ENCODE measurements at places on chromosomes 3 and 15.

DNA sequence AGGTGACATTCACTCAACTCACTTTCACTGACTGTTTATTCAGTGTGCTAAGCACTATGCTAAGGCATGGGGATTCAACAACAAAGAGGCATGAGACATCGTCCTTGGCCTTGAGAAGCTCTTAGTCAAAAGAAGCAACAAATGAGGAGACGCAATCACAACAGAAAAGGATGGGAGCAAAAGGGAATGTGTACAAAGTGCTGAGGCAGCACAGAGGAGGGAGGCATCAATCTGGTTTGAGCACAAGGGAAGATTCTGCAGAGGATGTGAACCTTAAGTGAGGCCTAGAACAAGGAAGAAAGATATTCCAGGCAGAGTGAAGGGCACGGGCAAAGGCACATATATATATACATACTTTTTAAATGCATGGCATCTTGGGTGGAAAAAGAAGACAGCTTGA lies 151.3 kb downstream of the ERC2 start:
- no peak for DNase-seq

GRCh38 chr3:110932567-110932966 lies 139.0 kb upstream of the NECTIN3 start:
- DNase-seq = no peak

GRCh38 chr3:15520185-15520584 lies 1.3 kb downstream of the COLQ start:
- DNase-seq = no peak

DNA sequence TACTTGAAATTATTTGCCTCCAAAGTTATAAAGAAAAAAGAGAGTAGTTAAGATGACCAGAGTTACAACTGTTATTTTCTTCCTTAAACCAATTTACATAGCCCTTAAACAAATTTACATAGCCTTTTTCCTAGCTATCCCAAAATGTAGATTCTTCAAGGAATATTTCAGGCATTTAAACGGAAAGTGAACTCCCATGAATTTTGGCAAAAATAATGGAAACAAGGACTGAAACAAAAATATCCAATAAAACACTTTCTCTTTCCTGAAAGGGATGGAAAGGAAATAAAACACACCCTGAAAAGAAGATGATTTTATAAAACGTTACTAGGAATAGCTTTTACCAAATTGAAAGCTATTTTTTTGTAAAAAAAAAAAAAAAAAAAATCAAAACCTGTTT lies 418.6 kb downstream of the FOXP1 start:
- DNase-seq = no peak

- no peak for DNase-seq
These were observed 32.1 kb downstream of the MORF4L1 start for GRCh38 chr15:78904599-78905358.

DNA sequence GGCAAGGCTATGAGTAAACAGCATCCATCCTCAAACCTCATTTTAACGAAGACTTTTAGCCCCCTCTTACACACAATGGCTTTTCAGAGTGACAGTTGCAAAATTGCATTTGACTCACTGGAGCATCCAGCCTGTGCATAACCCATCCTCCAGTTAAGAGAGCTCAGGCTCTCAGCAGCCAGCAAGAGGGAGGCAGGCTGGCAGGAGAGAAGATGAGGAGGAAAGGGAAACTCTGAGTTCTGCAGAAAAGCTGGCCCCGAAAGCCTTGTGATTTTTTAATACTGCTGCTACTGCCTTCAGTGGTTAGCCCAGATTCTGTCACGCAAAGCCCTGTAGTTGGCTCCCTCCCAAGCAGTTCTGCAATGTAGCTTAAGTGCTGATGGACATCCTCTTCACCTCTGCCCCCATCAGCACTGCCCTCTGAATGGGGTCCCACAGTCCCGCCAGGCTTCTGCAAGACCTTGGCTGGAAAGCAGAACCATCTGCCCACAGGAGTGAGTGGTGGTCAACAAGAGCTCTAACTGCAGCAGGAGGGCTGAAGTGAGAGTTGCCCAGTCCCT lies 371.3 kb downstream of the EPHB1 start:
- DNase-seq = no peak

- no peak for DNase-seq
These were observed 53.6 kb upstream of the AP4E1 start for GRCh38 chr15:50854601-50855490.

- DNase-seq = no peak
These were observed 404.3 kb downstream of the AGBL1 start for GRCh38 chr15:86483936-86484335.

GRCh38 chr15:55322467-55322866 lies 3.4 kb downstream of the PIGB start:
- no peak for DNase-seq

GRCh38 chr3:120022729-120023128 lies 71.5 kb downstream of the GSK3B start:
- DNase-seq = no peak

DNA sequence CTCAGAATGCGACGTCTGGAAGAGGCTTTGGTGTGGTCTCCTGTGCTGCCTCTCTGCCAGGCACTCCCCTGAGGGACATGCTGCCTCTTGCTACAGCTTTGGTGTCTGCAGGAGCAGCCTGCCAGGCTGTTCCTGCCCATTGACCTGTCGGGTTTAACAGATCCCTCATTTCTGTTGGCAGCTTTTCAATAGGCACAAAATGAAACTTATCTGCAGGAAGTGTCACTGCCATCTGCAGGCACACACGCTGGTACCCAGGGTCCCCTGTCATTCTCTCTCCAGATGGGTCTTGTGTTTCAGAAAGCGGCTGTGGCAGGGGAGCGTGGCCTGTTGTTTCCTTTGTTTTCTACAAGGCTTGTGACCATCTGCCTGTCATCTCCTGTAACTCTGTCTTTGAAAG lies 328.3 kb upstream of the CHRM5 start:
- no peak for DNase-seq

DNA sequence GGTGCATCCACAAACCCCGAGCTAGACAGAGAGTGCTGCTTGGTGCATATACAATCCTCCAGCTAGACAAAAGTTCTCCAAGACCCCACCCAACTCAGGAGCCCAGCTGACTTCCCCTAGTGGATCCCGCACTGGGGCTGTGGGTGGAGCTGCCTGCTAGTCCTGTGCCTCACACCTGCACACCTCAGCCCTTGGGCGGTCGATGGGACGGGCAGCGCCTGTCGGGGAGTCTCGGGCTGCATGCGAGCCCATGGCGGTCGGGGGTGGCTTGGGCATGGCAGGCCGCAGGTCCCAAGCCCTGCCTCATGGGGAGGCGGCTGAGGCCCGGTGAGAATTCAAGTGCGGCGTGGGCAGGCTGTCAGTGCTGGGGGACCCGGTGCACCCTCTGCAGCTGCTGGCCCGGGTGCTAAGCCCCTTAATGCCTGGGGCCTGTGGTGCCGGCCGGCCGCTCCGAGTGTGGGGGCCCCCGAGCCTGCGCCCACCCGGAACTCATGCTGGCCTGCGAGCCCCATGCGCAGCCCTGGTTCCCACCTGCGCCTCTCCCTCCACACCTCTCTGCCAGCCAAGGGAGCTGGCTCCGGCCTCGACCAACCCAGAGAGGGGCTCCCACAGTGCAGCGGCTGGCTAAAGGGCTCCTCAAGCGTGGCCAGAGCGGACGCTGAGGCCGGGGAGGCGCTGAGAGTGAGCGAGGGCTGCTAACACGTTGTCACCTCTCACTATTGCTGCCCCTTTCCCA lies 31.0 kb downstream of the ZNF589 start:
- DNase-seq = no peak

GRCh38 chr3:4432259-4432658 lies 34.8 kb downstream of the SUMF1 start:
- no peak for DNase-seq

DNA sequence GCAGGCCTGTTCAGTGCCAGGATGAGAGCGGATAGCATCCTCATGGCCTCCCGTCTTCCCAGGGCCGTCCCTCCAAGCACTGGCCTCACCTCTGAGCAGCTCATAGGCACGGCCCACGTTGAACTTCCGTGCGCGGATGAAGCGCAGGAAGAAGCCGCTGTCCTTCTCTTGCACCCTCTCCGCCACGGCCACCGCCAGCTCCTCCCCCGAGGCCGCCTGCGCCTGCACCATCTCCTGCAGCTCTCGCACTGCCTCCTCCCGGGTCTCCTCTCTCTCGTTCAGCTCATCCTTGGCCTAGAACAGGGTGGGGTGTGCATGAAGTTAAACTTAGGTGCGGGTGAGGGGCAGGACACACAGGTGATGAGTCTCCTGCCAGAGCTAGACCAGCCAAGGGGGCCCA lies 4.3 kb downstream of the RLBP1 start:
- DNase-seq = no peak

GRCh38 chr3:40911928-40912327 lies 287.4 kb upstream of the CTNNB1 start:
- no peak for DNase-seq

- DNase-seq = no peak
These were observed 181.1 kb downstream of the LRTM1 start for GRCh38 chr3:54746722-54747121.

DNA sequence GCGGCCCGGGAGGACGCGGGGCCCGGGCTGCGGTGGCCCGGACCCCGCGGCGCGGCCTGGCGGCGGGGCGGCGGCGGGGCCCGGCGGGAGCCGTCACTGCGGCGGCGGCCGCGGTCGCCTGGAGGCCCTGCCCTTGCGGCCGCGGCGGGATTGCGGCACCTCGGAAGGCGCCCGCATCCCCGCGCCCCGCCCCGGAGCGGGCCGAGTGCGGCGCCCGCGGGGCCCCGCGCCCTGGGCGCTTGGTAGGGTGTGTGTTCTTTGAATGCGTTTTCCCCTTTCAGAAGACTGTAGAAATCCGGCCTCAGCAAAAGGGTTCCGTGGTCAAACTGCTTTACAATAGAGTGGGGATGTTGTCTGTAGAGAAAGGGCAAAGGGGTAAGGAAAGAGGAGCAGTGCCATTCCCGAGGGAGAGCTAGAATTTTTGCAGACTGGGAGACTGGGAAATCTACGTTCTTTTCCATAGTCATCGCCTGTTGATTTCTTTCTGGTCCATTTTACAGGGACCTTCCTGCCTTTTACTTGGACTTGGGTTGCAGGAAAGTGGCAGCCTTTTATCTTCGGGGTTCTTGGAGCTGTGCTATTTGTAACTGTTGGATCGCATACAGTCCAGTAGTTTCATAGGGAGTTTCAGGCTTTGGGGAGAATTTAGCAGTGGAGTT lies 630 bp downstream of the SNRK start:
- no peak for DNase-seq
